ENCODE measurements at places on chromosomes 4 and X.

- H3K36me3 ChIP-seq, result no peaks in the 10 kb centered on the region
- H3K4me3 ChIP-seq, result no peak overlapping the region
- H3K4me1 ChIP-seq, result peaks cover 6% of the 10 kb centered on the region
- H3K27ac ChIP-seq, result no peak overlapping the region
- peaks cover 20% of the 10 kb centered on the region for H3K27me3 ChIP-seq
- DNase-seq, result no peak
Measured at GRCh38 chr4:57333684-57334083, 223.5 kb upstream of the IGFBP7 start.

- no peak overlapping the region for H3K27ac ChIP-seq
- peaks cover 1% of the 10 kb centered on the region for H3K4me1 ChIP-seq
- H3K4me3 ChIP-seq, result no peak overlapping the region
- peaks cover 13% of the 10 kb centered on the region for H3K36me3 ChIP-seq
- DNase-seq, result no peak
Measured at GRCh38 chr4:94419956-94420355, 31.8 kb upstream of the PDLIM5 start.

- peaks cover 7% of the 10 kb centered on the region for H3K4me1 ChIP-seq
- no peaks in the 10 kb centered on the region for H3K36me3 ChIP-seq
- no peak overlapping the region for H3K27ac ChIP-seq
- no peak for DNase-seq
- H3K4me3 ChIP-seq, result no peak overlapping the region
Measured at GRCh38 chr4:183411291-183411861, 33.1 kb upstream of the CDKN2AIP start.

DNA sequence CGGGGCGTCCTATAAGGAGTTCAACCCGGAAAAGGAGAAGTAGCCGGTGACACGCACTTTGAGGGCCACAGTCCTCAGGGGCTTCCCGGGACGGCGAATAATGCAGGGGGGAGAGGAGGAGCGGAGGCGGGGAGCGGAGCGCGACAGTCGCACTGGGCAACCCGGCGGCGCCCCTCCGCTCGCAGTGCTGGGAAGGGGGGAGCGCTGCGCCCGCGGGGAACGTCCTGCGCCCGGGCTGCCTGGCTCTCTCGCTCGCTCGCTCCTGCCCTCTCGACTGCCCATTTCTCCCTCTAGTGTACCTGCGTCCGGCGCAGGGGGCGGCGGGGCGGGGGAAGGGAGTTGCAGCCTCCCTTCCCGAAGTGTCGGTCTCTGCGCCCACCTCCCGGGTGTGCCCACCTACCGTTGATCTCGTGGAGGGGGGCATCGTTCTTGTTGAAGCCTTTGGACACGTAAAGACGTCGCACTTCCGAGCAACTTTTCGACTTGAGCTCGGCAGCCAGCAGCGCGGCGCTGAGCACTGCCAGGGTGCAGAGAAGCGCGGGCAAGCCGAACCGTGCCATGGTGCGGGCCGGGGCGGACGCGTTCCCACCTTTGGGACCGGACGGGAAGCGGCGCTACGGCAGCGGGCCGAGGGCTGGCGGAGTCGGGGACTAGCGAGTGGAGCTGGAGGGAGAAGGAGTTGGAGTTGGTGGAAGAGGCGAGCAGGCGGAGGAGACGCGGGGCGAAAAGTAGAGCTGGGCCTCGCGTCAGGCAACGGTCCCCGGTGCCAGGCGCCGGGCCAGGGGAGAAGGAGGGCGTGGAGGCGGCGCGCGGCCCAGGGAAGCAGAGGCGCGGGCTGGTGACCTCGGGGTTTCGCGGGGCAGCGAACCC lies 648 bp downstream of the GPC4 start:
- DNase-seq, result peak; percentile 92
- peak overlapping the region; percentile 94 for H3K4me3 ChIP-seq
- peaks cover 47% of the 10 kb centered on the region for H3K4me1 ChIP-seq
- H3K36me3 ChIP-seq, result no peaks in the 10 kb centered on the region
- no peaks in the 10 kb centered on the region for H3K27me3 ChIP-seq
- H3K27ac ChIP-seq, result peak overlapping the region; percentile 68

DNA sequence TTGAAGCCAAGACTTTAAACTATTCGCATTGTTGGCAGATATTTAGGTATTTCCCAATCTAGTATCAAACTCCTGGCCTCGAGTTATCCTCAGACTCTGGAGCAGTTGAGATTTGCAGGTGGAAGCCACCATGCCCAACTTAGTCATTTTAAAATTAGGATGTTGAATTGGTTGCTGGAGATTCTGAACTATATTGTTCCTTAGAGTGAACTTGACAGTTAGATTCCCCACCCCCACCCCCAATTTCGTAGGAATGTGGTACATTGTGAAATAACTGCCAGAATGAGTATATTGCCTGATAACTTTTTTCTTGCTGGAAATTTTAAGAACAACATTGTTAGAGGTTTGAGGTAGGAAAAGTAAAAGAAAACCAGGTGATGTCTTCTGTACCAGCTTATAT lies 2.3 kb downstream of the NOCT start:
- DNase-seq, result no peak
- H3K4me1 ChIP-seq, result peaks cover 65% of the 10 kb centered on the region
- no peaks in the 10 kb centered on the region for H3K27me3 ChIP-seq
- H3K27ac ChIP-seq, result no peak overlapping the region
- H3K36me3 ChIP-seq, result peaks cover 6% of the 10 kb centered on the region

Data from chondrocyte (in vitro differentiated cells).